GM20000 (cell line): ENCODE measurements at places on chromosomes 4 and X.

GRCh38 chrX:2159393-2159792, 341.4 kb downstream of the DHRSX start:
- no peak for DNase-seq

- no peak for DNase-seq
Measured at GRCh38 chr4:176425035-176425434, 105.3 kb downstream of the SPCS3 start.

DNA sequence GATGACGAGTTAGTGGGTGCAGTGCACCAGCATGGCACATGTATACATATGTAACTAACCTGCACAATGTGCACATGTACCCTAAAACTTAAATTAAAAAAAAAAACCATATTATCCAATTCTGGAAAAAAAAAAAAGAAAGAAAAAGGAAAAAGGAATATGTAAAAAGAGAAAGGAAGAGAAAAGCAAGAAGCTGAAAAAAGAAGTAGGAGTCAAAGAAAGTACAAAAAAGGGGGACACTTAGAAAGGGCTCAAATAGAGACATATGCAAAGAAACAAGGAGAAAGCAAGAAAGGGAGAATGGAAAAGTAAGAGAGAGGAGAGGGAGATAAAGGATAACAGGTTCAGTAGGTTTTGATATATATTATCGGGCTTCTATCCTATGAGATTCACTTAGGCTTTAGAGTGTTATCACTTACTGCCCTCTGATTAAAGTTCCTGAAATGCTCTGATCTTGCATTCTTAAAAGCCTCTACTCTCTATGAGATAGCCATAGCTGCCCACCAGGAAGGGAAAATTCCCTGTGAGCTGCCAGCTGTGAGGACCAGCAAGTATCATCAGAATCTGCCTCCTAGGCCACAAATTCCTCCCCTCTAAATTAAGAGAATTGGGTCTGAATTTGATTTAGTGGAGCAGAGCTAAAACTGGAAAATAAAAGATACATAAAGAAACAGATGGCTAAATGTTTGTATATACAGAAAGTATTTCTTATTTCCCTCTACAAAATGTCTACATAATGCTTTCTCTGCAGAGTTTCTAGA, 95.2 kb downstream of the AMMECR1 start:
- no peak for DNase-seq

GRCh38 chr4:101328063-101328602, 19.2 kb downstream of the PPP3CA start:
- peak; percentile 29 for DNase-seq

DNA sequence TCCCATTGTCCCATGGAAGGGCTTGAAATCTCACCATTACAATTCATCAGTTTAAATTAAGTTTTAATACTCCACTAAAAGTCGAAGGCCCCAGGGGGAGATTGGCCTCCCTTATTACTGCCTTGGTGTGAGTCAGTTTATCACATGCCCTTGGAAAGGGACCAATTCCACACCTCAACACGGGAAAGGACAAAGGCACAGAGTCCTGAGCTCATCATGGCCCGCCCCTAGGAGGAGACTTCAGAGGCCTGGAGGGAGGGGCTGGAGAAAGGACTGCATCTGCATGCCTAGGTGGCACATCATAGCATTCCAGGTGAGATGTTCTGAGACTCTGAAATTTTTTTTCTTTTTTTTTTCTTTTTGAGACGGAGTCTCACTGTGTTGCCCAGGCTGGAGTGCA, 2.8 kb upstream of the SEL1L3 start:
- DNase-seq = peak; percentile 38
